ENCODE measurements at places on chromosomes 2 and 18.

GRCh38 chr2:229178117-229178516, 93.0 kb downstream of the PID1 start:
- no peak for DNase-seq

- no peak for DNase-seq
These were observed 65.1 kb upstream of the ODC1 start for GRCh38 chr2:10513201-10513600.

DNA sequence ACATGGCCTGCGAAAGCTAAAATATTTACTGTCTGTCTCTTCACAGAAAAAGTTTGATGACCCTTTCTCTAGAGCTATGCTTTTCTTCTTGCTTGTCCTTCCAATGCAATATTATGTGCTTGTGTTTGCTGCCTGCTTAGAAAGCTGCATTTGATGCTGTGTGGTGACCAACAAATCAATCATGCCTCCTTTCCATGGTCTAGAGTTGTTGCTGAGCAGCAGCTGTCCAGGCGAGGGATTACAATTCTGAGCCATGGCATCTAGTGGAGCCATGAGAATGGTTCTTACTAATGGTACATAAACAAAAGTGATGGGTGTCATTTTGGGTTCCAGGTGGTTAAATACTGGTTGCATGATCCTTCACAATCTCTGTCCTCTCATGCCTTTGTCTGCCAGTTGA, 1142.1 kb downstream of the DPP10 start:
- DNase-seq, result no peak

DNA sequence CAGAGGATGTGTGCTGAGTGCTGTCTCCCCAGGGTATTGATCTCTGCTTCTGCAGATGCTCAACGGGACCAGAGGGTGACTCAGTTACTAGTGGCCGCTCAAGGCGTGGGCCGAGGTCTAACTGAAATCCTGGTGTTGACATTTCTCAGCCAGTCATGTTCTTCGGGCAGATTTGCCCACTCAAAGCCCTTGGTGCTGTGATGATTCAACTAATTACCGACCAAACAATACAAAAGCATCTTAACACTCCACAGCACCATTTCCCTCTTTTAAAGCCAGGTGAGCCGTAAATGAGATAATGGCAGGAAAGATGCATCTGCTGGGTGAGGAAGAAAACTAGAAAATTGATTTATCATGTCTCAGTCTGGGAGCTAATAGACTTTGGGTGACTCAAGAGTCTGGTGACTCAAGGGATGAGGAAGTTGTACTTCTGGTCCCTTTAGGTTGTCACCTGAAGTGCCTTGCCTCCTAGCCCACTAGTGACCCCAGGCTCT, 32.7 kb upstream of the PRLH start:
- DNase-seq, result no peak

DNA sequence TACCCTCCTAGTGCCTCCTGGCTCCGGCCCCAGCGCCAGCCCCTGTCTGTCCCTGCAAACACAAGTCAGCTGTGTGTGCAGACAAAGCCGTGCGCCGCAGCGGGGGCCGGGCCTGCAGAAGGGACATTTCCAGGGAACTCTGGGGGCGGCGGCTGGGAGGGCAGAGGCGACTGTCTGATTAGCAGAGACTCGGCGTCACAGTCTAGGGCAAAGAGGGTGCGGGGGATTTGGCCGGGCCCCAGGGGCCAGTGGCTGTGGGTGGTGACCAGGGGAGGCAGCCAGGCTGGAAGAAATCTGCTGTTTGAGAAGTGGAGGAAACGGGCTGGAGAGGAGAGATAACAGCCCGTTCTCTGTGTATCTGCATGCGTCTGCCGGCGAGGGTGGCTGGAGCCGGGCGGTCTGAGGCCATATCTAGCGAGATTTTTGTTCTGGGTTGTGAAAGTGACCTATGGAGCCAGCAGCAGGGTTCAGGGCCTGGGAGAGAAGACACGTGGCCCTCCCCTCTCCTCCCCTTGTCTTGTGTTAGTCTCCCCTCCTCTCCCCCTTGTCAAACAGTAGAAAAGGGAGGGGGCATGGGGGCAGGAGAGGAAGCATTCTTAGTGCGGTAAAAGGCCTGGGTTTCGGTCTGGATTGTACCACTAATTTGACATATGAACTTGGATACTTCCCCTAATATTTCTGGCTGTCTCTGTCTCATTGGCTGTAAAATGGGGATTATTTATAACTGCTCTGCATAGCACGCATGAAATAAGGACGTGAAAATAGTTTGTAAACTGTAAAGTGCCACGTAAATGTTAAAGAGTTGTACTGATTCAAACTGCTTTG, 169.4 kb downstream of the SMAD7 start:
- no peak for DNase-seq

DNA sequence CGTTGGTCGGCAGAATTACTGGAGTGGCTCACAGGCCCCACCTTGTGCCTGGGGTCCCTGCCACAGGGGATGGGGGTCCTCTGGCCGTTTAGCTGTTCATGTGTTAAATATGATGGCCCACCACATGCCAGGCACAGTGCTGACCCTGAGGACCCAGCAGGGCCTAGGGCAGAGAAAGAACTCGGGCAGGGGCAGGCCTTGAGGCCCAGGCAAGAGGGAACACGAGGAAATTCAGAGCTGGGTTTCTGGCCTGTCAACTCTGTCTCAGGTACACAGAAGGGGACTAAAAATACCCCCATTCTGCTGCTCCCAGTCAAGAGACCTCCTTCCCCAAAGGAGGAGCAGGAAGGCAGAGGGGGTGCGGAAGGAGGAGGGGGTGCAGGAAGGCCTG, 66.2 kb downstream of the DNMT3A start:
- DNase-seq, result no peak

All from LoVo (cell line).